ENCODE measurements at places on chromosomes 4 and X.

DNA sequence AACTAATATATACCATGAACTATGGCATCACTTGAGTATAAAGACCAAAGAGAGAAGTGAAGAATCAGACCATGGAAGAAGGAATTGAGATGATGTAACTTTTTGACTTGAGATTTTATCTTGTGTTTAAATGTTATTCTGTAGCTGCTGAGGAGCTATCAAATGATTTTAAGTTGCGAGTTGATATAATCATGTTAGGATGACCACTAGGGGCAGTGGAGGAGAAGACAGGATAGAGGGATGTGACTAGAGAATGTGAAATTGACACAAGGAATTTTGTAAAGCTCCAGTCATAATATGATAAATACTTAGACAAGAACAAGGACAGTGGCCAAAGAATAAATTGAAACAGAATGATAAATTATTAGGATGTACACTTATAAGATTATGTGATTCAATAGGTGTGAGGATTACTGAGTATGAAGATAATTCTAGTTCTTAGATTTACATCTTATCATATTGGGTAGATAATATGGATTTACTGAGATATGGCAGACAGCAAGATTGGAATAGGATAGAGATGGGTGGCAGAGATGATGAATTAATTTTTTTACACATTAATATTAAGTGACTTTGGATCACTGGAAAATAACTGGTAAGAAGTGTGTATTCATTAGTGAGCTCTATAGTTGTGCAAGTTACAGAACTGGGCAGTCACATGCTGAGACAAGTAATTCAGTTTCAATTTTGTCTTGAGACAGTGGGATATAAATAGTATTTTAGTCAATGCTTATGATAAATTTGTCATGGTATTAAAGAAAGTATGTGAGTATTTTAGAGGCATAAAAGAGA is 816.0 kb upstream of the PCDH10 start:
- no peak for DNase-seq

GRCh38 chr4:183807420-183808096 is 97.5 kb upstream of the STOX2 start:
- no peak for DNase-seq

DNA sequence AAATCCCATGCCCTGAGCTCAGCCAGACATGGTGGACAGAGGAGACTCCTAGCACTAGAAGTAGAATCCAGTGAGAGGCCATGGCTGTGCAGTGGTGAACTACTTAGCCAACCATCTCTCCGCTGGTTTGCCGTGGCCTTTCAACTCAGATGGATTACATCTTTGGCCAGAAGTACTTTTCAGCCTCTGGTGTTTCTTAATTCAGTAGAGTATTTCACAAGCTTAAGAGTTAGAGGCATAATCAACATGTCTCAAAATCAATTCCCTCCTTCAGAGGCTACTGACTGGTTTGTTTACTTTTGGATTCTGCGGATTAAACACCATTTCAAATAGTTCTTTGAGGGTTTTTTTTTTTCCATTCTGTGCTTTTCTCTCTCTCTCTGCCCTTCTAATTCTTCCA is 91.1 kb upstream of the PGRMC2 start:
- DNase-seq = no peak

DNA sequence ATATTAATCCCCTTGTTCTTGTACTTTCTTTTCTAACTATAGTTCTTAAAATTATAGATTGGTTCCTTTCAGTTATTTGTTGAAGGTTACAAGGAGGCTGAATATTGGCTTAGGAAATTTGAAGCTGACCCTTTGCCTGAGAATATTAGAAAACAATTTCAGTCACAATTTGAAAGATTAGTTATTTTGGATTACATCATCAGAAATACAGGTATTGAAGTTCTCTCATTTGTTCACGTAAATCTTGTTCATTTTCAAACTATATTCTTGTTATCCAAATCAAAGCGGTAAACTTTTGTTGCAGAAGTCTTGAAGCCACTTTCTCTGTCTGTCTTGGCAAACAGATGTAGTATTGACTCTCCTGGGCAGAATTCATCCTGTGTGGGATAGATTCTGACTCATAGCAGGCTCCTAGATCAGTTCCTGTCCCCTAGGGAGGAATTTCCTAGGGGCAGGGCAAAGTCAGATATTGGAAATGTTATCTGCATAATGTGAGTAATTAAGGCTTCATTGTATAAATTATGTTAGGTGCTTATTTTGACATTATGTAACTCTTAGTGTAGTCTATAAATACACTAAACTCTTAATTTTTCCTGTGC is 25.2 kb downstream of the PI4K2B start:
- no peak for DNase-seq

- DNase-seq = no peak
Observed at GRCh38 chr4:189973646-189974045, 33.0 kb downstream of the FRG1 start.

DNA sequence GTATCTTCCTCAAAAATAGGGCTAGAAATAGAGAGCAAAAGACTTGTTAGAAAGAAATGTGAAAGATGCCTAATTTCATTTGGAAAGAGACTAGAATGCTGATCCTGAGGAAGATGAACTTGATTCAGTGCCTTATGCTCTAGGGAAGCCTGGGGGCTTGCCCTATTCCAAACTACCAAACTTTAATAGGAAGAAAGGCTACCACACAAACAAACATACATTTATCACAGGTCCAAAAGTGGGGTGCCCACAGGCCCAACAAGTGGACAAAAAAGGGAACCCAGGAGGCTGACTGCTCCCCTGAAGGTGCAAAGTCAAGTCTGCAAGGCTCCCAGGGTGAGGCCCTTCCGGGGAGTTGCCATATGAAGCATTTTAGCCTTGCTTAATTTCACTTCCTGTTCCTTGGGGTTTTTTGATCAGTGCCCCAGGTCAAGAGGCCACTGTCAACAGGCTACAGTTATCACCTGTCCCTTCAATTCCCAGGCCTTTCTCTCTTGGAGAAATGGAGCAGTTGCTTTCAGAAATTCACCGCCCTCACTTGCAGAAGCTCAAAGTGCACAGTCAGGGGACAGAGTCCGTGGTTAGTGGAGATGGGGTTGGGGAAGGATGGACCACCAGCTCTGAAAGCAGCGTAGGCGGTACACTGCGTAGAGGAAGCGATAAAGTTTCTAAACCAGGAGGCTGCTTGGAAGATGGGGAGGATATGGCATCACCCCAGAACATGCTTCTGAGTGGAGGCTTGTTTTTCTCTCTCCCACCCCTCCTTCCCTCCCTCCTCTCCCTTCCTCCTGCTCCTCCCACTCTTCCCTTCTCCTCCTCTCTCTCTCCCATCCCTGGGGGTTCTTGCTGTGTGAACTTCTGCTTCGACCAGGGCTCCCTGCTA is 36.4 kb downstream of the TMEM154 start:
- DNase-seq = no peak

GRCh38 chr4:72207196-72207595 is 175.4 kb downstream of the NPFFR2 start:
- DNase-seq = no peak

DNA sequence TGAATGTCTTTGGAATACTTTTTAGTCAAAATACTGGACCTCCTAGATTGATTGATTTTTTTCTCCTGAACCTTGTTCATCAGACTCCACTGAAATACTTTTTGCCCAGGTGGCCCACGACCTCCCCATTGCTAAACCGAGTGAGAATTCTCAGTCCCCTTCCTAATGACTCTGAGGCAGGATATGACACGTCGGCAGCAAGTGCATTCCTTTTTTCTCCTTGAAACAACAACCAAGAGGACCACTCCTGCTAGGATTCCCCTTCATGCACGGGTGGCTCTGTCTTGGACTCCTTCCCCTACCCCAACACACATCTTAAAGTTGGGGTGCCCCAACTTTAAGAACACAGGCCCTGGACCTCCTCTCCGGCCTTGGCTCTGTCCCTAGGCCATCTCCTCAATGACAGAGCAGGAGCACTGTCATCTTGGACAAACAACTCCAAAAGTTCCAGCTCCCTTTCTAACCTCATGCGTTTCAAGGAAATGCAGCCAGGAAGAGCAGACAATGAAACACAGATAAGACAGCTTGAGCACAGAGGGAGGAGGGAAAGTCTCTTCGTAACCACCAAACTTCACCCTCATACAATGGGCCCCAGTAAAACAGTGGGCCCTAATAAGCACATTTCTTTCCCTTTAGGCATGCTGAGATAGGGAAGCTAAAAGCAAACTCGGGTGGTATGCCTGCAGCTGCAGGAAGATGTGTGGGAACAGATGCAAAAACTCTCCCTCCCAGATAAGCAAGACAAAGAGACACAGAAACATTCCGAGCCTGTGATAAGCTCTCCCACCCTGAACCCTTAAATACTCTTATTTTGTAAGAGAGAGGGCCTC is 33.9 kb downstream of the ZBTB49 start:
- DNase-seq = no peak

DNA sequence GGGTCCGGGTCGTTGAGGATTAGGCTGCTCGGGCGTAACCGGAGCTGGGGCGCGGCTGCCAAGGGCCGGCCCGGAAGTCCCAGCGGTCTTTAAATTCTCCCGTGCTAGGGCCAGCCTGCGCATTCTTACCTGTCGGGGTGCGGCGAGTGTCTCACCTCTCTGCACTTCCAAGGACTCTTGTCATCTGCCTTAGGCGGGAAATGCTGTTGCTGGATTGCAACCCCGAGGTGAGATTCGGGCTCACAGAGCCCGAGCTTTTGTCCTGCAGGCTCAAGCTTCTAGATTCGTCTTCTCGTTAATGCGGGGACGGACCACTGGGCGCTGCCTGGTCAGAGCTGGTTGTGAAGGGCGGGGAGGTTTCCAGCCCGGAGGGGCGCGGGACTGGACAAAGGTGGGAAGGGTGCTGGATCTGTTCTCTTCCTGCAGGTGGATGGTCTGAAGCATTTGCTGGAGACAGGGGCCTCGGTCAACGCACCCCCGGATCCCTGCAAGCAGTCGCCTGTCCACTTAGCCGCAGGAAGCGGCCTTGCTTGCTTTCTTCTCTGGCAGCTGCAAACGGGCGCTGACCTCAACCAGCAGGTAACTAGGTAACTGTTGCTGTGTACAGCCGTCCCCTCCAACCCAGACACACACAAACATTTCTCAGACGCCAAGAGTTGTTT is at the start of gene ANKRD37:
Gene ANKRD37, plus strand, starts transcription at position 118 of the 662 bp plus-strand sequence. Its CDS starts 83 bp downstream, at position 201.
- DNase-seq = no peak

GRCh38 chr4:38625508-38625907 is 38.5 kb upstream of the KLF3 start:
- DNase-seq = no peak

GRCh38 chr4:187544461-187545053 is 451.0 kb upstream of the ZFP42 start:
- no peak for DNase-seq

DNA sequence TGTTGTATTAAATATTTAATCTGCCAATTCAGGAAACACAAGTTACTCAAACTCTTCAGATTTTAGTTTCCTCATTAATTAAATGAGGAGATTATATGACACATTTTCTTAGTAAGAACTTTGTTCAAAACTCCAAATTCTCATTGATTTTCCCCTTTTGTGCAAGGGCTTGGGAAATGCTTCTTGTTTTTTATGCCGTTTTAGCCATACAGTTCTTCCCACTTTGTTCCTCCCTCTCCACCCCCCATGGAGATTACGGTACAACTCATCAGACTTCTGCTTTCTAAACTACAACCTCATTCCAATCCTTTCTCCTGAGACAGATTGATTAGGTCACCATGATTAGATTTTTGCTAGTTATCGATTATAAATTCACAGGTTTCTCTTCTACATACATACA is 10.9 kb upstream of the BBS7 start:
- DNase-seq = no peak

DNA sequence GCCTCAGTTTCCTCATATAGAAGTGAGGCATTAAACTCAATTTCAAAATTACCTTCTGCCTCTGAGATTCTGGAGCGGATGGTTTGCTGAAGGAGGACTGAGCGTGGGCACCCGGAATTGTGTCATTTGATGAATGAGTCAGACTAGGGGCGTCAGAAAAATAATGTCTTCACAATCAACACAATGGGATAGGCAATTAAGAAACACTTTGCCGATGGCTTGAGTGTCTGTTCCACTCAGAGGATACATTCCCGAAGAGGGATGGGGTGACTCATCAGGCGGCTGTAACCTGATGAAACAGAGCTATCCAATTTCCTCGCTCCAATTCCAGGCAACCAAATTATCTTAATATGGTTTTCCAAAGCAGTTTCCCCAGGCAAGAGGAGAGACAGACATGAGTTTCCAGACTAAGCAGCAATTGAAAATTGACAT is 1.2 kb upstream of the CHRNA9 start:
- no peak for DNase-seq

DNA sequence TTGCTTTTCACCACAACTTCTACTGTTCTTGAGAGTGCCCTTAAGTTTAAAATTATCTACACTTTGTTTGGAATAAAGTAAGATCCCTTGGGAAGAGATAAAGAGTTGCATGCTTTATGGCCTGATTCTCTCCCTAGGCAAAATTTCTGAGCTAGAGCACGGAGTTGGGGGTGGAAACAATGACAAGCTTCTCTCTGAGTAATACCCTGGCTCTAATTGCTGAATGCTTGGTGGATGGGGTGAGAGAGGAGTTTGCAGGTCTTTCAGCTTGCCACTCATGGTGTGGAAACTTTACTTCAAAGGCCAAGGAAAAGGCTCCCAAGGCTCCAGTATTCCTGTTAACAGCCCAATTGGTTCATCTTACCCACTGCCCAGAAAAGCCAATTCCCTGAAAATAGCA is 26.1 kb upstream of the PRDM8 start:
- DNase-seq = no peak

GRCh38 chrX:139642241-139642927 is 65.6 kb downstream of the MCF2 start:
- DNase-seq = no peak

GRCh38 chrX:23385242-23385641 is 50.6 kb downstream of the PTCHD1 start:
- no peak for DNase-seq

GRCh38 chrX:124280294-124280902 is 52.1 kb upstream of the TEX13D start:
- DNase-seq = no peak

- no peak for DNase-seq
Observed at GRCh38 chr4:108531461-108531860, 88.9 kb upstream of the RPL34 start.

GRCh38 chr4:155582971-155583437 is 83.6 kb upstream of the GUCY1A1 start:
- DNase-seq = no peak

GRCh38 chr4:13611283-13611842 is 16.2 kb downstream of the BOD1L1 start:
- DNase-seq = no peak

GRCh38 chr4:176262243-176262642 is 6.8 kb downstream of the ASB5 start:
- DNase-seq = no peak

- no peak for DNase-seq
Observed at GRCh38 chr4:156501962-156502361, 469.6 kb downstream of the PDGFC start.

DNA sequence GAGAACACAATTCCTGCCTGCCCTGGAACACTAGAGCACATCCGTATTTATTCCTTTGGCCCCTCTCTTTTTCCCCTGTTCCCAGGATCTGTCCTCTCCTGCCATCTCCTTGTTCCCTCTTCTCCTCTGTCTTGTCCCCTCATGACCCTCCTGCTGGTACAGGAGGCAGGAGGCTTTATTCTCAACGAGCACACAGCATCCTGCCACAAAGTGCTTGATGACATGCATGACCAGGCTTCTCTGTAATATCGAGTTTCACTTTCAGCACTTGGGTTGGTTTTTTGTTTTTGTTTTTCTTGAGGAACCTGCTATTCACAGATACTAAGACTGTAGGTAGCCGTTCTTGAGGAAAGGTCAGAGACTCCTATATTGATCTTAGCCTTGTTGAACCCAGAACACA is 35.3 kb downstream of the NALF2 start:
- no peak for DNase-seq

- DNase-seq = no peak
Observed at GRCh38 chr4:126124818-126125217, 810.1 kb downstream of the FAT4 start.

- DNase-seq = no peak
Observed at GRCh38 chr4:61511716-61512488, 311.8 kb downstream of the ADGRL3 start.

Measured in stimulated activated CD8-positive, alpha-beta memory T cell treated with anti-CD3 and anti-CD28 coated beads, Interleukin-12 subunit alpha, Interleukin-12 subunit beta, amount 100 ng/mL, for 1 hour (primary cell).